ENCODE measurements at places on chromosomes 7 and 10. TPM values are rescaled to one million over a fixed set of nuclear protein-coding genes. Genes with fewer than 3 reads are reported as not detected.

The ZNF365 gene
- 11.5 TPM for total RNA-seq

The ZPBP gene
- not detected for total RNA-seq

The NPSR1 gene
- not detected for total RNA-seq

The SPDYE1 gene
- not detected for total RNA-seq

The AGK gene
- total RNA-seq, result 18.1 TPM

The ANKRD30A gene
- total RNA-seq, result not detected

The FMC1 gene
- 10.8 TPM for total RNA-seq

The ATP6V0A4 gene
- total RNA-seq, result 0.60 TPM

The ZNF273 gene
- total RNA-seq, result 2.1 TPM

The DNAJC12 gene
- total RNA-seq, result not detected

The ZDHHC6 gene
- total RNA-seq, result 21.4 TPM

The PON1 gene
- total RNA-seq, result not detected

The NKX2-3 gene
- not detected for total RNA-seq

The UPK3B gene
- total RNA-seq, result not detected

The SDK1 gene
- not detected for total RNA-seq

The GFRA1 gene
- total RNA-seq, result 8.4 TPM

The IL6 gene
- total RNA-seq, result 47.3 TPM

The DNAAF5 gene
- 27.7 TPM for total RNA-seq

The ASZ1 gene
- not detected for total RNA-seq

The PSTK gene
- total RNA-seq, result 3.9 TPM

The ZNF398 gene
- 12.1 TPM for total RNA-seq

The AKR1B15 gene
- total RNA-seq, result 0.23 TPM

The HOXA4 gene
- 0.60 TPM for total RNA-seq

The KCTD7 gene
- 8.2 TPM for total RNA-seq

The ZNF117 gene
- 1.7 TPM for total RNA-seq

The LRRC18 gene
- total RNA-seq, result not detected

The POLR2J2 gene
- 8.4 TPM for total RNA-seq

The NEURL1 gene
- 0.41 TPM for total RNA-seq

The GRM3 gene
- total RNA-seq, result not detected

The CYP3A4 gene
- not detected for total RNA-seq

The FBXW4 gene
- total RNA-seq, result 33.3 TPM

Measured in HFFc6 (cell line).